BJ (cell line): ENCODE measurements at places on chromosomes 1 and 21.

DNA sequence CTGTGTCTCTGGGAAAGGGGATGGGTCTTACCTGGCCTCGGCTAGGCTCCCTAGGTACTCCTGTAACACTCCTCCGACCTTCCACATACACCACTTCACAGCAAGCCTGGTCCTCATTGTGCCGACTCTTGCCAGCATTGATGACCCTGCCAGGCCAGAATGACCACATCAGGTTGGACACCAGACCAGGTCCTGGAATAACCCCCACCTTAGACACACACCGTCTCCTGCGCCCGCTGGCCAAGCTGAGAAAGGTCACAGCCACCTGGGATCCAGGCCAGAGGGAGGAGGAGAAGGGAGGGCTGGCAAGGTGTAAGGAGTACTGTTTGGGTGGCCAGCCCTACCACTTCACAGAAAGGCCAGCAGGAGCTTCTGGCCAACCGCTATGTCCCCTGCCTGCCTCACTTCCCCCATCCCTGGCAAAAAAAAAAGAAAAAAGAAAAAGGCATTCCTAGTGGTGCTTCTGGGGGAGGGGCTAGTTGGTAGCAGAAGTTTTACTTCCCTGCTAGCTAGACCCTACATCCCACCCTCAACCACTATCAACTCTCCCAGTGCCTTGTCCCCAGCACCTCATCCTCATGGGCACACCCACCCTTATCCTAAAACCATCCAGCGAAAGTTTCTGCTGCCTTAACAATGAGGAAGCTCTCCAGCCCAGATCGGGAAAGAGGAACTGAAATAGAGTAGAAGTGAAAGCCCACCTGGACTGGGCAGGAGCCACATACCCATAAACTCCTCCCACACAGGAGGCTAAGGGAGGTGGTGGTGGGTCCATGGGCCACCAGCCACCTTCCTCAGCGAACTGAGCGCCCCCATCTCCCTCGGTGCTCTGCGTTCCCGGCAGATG, 1.4 kb downstream of the PPM1J start:
- no peak for DNase-seq

DNA sequence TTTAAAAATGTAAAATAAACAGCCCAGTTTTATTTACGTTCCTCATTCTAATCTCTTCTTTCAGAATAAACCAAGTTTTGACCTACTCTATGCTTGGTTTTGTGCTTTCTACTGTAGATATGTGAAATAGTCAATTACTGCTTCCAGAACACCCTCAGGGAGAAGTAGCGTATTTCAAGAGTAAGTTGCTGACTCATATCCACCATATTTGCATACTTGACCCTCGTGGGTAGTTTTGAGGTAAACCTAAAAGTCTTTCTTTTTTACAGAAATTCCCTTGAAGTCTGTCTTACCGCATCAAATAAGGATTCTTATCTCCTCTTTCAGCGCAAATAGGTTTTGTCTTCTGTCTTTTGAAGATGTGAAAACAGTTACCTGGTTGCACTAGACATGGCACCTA, 1.4 kb upstream of the OR2L3 start:
- DNase-seq = no peak

GRCh38 chr1:223249854-223250631, 107.0 kb upstream of the TLR5 start:
- DNase-seq = no peak

GRCh38 chr1:107879346-107879745, 85.6 kb downstream of the VAV3 start:
- DNase-seq = no peak

- peak; percentile 84 for DNase-seq
These were observed 93.5 kb downstream of the SIK1 start for GRCh38 chr21:43333298-43334062.

- DNase-seq = no peak
These were observed 15.1 kb downstream of the ZBTB8B start for GRCh38 chr1:32480003-32480402.

DNA sequence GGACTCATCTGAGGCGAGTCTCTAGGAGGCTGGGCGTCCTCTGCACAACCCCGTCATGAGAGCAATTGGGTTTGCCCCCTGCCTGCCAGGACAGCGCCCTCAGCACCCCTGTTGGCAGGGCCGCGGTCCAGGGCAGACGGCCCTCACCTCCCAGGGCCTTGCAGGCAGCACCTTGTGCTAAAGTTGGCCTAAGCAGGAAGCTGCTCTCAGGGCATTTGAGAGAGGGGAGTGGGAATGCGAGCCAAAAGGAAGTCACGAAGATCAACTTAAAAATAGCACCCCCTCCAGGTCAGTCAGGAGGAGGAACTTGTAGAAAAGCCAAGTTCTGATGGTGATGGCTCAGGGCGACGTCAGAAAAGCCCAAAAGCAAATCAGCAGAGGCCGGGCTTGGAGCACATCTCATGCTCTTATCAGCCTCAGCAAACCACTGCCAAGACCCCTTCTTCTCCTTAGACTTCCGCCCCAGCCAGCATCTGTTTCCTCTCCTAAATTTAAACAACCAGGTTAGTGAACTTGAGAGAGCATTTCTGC, 12.6 kb upstream of the ADORA3 start:
- DNase-seq = no peak

GRCh38 chr1:30060738-30061137, 662.6 kb downstream of the MATN1 start:
- no peak for DNase-seq

GRCh38 chr1:97245026-97245425, 523.4 kb downstream of the PTBP2 start:
- DNase-seq = no peak

DNA sequence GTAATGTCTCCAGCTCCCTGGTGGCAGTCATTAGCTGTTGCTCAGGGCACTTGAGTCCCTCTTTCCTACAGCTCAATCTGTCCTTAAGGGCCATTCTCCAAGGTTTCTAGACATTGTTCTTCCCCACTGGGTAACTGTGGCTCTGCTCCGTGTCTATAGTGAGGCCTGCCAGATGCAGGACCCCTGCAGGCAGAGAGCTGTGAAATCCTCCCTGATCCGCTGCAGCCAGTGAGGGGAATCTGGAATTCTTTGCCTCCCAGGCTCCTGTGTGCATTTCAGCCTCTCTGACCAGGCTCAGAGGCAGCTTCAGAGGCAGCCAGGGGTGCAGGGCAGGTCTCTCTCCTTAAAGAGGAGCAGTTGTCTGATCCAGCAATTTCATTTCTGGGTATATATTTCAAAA, 14.4 kb upstream of the IGSF21 start:
- no peak for DNase-seq

- DNase-seq = no peak
These were observed 1290.7 kb upstream of the ADGRL2 start for GRCh38 chr1:80509965-80510522.
